ENCODE measurements at places on chromosomes 5 and 9. TPM values are rescaled to one million over a fixed set of nuclear protein-coding genes. Genes with fewer than 3 reads are reported as not detected.

The SYK gene
- not detected for total RNA-seq

The MEIKIN gene
- total RNA-seq, result not detected

The PDE8B gene
- total RNA-seq, result 0.64 TPM

The NSUN2 gene
- total RNA-seq, result 46.2 TPM

The SLC6A18 gene
- total RNA-seq, result not detected

The FOXD4L3 gene
- total RNA-seq, result not detected

The FGD3 gene
- under 0.01 TPM for total RNA-seq

The ARAP3 gene
- total RNA-seq, result 7.7 TPM

The IFNA2 gene
- not detected for total RNA-seq

The IDNK gene
- 3.0 TPM for total RNA-seq

The RBM27 gene
- 32.0 TPM for total RNA-seq

The FBXO38 gene
- total RNA-seq, result 74.7 TPM

The KIF4B gene
- total RNA-seq, result not detected

The CSF2 gene
- total RNA-seq, result 0.43 TPM

The KCNT1 gene
- not detected for total RNA-seq

The EGFLAM gene
- 3.0 TPM for total RNA-seq

The OR1J2 gene
- total RNA-seq, result 0.32 TPM

The PRDM12 gene
- total RNA-seq, result not detected

The UNC13B gene
- 23.7 TPM for total RNA-seq

The ARSI gene
- 13.8 TPM for total RNA-seq

The TRIM7 gene
- 2.2 TPM for total RNA-seq

The ROPN1L gene
- total RNA-seq, result 0.32 TPM

The WNK2 gene
- not detected for total RNA-seq

The CAMK2A gene
- 1.3 TPM for total RNA-seq

The CNTLN gene
- total RNA-seq, result 11.3 TPM

The SNCAIP gene
- total RNA-seq, result 19.0 TPM

The CYLC2 gene
- total RNA-seq, result not detected

The SLC34A3 gene
- total RNA-seq, result under 0.01 TPM

The PCDHA7 gene
- total RNA-seq, result 0.86 TPM

The NR5A1 gene
- total RNA-seq, result not detected

The TMC1 gene
- total RNA-seq, result 1.3 TPM

The CCL28 gene
- total RNA-seq, result 1.3 TPM

The TXN gene
- 472 TPM for total RNA-seq

Measured in fibroblast of villous mesenchyme (primary cell).